ENCODE measurements at places on chromosomes 7 and 10.

- no peak for DNase-seq
Observed at GRCh38 chr10:58266003-58266825, 1.5 kb downstream of the IPMK start.

- no peak for DNase-seq
Observed at GRCh38 chr7:2613098-2613930, 18.5 kb upstream of the TTYH3 start.

- DNase-seq, result no peak
Observed at GRCh38 chr7:116986611-116987565, 33.6 kb downstream of the ST7 start.

DNA sequence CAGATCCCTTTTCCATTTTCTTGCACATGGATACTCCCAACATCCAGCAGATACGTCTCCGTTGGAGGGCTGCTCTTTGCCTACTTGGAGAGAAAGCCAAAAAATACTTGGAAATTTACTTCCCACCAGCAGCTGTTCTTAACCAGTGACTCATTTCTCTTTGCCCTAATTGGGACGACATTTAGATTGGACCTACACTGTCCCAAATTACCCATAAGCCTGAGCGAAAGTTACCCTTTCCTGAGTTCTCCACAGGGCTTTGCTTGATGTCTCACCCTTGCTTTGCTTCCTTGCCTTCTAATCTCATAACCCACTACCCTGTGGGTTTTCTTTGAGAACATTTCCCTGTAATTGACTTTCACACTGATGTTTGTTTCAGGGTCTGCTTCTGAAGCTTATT lies 48.1 kb downstream of the SAMD8 start:
- DNase-seq, result no peak

DNA sequence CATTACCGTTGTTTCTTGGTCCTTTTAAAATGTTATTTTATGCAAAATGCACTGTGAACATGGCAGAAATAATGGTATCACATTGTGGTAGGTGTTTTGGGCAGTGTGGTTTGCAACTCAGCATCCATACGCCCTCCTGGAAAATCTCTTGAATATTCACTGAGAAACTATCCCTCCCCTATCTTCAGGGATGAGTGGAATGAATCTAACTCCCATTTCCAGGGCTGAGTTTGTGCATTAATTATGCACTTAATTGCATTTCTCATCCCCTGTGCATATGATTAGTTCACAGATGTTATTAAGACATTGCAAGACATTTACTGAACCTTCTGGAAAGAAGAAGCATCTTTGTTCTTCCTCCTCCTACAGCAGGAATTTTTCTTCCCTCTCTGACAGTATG lies 36.5 kb downstream of the CFAP43 start:
- DNase-seq, result no peak

- no peak for DNase-seq
Observed at GRCh38 chr10:132877473-132877872, 64.9 kb downstream of the CFAP46 start.

DNA sequence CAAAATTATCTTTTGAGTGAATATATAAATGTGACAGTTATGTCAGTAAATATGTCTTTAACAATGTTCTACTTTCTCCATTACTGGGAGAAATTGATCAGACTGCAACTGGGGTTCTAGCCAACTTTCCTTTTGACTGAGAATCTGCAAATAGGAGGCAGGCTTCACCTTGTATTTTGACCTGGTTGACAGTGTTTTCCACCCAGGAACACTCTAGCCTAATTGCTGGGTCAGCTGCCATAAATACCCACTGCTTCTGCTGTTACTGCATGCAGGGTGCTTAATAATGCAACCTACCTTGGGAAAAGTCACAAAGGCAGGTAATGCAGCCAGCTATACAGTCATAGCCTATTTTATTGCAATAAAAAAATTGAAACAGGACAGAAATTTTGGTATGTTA lies 319.0 kb downstream of the DGKB start:
- DNase-seq, result no peak

DNA sequence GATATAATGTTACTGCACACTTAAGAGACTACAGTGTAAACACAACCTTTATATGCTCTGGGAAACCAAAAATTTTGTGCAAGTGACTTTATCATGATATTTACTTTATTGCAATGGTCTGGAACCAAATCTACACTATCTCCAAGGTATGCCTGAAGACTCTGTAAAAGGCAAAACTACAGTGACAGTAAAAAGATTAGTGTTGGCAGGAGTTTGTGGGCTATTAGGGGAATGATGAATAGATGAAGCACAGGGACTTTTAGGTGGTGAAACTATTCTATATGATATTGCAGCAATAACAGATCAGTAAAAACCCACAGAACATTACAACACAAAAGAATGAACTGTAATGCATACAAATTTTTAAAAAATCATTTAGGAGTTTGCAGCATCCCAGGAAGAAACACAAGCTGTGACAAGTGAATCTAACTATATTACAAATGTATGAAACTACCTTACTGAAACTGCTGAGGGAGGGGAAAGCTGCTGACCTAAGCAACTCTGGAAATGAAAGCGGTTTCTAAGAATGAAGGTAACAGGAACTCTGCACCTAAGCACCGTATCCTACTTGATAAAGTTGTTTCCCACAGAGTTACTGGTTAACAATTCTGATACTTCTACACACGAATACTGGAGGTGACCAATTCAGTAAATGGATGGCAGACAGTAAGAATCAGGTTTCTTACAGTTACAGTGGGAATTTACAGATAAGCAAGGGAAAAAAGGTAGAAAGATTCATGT lies 82.6 kb downstream of the ATE1 start:
- DNase-seq, result no peak

GRCh38 chr7:116593359-116594075 lies 68.7 kb downstream of the CAV1 start:
- no peak for DNase-seq

GRCh38 chr7:41873741-41874140 lies 170.9 kb upstream of the INHBA start:
- no peak for DNase-seq

- DNase-seq, result no peak
Observed at GRCh38 chr7:33928986-33929385, 23.6 kb downstream of the BMPER start.

- no peak for DNase-seq
Observed at GRCh38 chr7:155741082-155741481, 71.2 kb downstream of the SHH start.

DNA sequence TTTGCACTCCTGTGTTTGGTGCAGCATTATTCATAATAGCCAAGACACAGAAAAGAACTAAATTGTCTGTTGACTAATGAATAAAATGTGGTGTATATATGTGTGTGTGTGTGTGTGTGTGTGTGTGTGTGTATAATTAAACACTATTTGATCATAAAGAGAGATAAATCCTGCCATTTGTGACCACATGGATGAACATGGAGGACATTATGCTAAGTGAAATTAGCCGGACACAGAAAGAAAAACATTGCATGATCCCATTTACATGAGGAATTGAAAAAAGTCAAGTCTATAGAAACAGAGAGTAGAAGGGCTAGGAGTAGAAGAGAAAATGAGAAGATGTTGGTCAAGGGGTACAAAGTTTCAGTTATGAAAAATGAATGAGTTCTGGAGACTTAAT lies 85.9 kb downstream of the ANK3 start:
- no peak for DNase-seq

DNA sequence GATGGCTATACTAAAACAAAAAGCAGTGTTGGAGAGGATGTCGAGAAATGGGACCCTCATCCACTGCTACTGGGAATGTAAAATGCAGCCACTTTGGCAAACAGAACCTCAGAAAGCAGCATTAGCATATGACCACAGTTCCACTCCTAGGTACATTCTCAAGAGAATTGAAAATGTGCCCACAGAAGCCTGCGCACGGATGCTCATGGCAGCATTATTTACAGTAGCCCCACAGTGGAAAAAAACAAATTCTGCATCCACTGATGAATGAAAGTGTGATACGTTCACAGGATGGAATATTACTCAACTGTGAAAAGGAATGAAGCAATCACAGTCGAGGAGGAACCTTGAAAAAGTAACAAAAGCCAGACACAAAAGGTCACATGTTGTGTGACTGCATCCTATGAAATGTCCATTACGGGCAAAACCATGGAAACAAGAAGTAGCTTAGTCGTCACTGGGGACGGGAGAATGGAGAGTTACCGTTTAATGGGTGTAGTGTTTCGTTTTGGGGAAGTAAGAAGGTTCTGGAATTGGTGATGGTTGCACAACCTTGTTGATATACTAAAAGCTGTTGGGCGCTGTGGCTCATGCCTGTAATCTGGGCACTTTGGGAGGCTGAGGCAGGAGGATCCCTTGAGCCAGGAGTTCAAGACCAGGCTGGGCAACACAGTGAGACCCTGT lies 2.5 kb upstream of the UPK3B start:
- DNase-seq, result no peak

DNA sequence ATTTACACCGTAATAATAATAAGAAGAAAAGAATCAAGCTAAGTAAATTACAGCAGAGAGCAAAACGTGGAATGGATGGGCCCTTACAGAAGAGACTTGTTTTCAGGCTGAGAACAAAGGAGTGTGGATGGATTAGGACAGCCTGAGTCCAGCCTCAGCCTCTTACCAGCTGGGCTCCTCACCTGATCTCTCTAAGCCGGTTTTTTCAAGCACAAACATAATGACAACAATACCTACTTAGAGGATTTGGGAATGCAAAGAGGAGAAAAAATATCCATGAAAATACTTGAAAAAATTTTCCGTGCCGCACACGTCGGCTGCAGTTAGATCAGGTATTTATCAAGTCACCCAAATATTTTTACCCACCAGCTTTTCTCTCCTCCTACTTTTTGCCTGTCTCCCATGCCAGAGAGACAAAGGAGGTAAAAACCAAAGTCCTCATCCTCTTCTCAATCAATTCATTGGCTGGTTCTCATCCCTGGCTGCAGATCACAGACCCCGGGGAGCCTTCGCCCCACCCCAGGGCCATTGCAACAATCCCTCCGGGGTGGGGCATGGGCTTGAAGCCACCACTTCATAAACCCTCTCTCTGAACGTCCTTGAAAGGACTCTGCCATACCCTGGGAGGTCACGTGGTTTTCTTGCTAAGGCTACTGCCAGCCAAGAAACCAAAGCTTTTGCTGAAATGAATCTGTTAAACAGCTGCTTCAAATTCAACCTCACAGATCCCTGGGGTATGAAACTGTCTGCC lies 29.7 kb upstream of the GTF2I start:
- peak; percentile 94 for DNase-seq

- DNase-seq, result no peak
Observed at GRCh38 chr10:22927661-22928403, at the start of gene ARMC3. TSS of gene ARMC3 (plus strand) at chr10:22928053. CDS start at chr10:22931997, 3,944 bp downstream.

GRCh38 chr10:95655571-95656290 lies 780 bp downstream of the ALDH18A1 start:
- no peak for DNase-seq

DNA sequence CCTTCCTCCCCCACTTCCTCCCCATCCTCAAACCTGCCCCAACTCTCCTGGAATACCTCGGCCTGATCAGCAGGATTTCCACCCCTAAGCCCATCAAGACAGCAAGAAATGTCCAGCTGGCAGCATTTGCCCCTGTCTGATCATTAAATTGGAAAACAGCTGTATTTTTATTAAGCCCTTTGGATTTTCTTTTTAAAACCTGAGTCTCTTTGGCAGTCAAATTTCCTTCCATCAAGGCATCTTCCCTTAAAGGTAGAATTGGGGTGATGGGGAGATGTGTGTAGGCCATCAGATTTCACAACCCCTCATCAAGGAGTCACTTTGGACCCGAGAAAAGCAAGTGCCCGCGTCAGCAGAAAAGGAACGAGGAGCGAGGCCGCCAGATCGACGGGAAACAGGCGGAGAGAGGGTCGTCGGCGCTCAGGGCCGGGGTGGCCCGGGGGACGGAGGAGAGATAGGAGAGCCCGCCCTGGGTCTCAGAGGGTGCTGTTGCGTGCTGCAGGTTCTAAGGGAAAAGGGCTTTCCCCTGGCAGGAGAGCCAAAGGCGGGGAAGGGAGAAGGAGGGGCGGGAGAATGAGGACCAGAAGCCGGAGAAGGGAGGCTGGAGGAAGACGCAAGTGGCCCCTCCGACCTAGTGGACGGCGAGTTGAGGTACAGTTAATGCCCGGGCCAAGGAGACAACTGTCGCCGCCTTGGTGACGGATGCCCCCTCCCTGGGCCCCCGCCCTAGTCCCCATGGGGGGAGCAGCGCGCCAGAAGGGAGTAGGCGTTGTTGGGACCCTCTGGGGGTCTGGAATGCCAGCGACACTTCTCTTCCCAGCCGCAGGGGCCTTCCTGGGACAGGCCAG lies 11.5 kb upstream of the GATA3 start:
- no peak for DNase-seq

- DNase-seq, result no peak
Observed at GRCh38 chr10:79090134-79090803, 21.5 kb downstream of the ZMIZ1 start.

- no peak for DNase-seq
Observed at GRCh38 chr7:90453931-90454330, 15.5 kb upstream of the PTTG1IP2 start.

- DNase-seq, result no peak
Observed at GRCh38 chr10:107889105-107889504, 724.6 kb upstream of the SORCS1 start.

GRCh38 chr7:30028749-30029635 lies 780 bp downstream of the PLEKHA8 start:
- no peak for DNase-seq

DNA sequence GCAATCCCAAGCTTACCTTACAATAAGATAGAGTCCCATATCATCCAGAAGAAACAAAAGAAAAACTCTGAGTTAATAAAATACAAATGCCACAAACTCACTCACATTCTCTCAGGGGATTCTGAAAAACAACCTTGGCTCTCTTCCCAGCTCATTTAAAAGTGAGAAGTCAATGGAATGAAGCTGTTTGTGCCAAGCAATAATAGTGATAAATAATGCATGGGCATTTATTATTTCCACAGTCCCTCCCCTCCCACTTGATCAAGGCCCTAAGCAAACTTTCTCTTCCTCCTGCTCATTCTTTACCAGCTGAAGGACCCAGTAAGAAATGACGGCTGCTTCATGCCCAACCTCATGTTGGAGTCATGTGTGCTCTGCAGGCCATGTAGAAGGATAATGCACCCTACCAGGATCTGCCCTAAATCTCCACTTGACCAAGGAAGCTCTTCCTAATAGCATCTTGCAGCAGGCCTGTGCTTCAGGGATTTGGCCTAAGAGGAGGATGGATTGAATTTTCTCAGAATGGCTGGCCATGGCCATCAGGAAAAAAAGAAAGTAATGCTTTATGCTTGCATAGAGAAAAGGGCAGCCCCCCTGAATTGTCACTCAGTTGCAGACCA lies 451.3 kb downstream of the GPAM start:
- no peak for DNase-seq

- DNase-seq, result no peak
Observed at GRCh38 chr7:80467069-80467468, 44.8 kb downstream of the GNAT3 start.

- no peak for DNase-seq
Observed at GRCh38 chr10:118506671-118507590, 88.5 kb downstream of the PRLHR start.

- no peak for DNase-seq
Observed at GRCh38 chr10:24603333-24603732, 120.4 kb downstream of the ARHGAP21 start.

Measured in NCI-H187 treated with DMSO at 0.1 percent for 48 hours (cell line).